ENCODE measurements at places on chromosomes 16 and 17.
A peak's percentile ranks its signal among the peaks of the same experiment; 100 is the strongest.

- no peak for DNase-seq
These were observed 5.7 kb upstream of the SDR42E1 start for GRCh38 chr16:82016964-82017363.

DNA sequence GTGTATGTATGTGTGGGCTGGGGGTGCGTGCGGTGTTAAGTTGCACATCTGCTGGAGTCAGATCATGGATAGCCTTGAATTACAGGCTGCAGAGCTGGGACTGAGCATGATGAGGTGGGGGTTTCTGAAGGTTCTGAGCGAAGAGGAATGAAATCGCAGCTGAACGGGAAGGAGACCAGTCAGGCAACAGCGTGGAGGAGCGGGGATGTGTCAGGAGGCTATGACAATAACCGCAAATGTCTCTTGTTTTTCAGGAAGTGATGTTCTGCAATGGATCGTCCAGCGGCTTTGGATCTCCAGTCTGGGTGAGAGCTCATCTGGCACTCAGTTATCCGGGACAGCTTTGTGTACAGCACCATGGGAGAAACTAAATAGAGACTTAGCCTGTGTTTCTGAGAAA is 20.9 kb downstream of the RGS9 start:
- no peak for DNase-seq

GRCh38 chr16:67720236-67720635 is 1.1 kb upstream of the GFOD2 start:
- no peak for DNase-seq

DNA sequence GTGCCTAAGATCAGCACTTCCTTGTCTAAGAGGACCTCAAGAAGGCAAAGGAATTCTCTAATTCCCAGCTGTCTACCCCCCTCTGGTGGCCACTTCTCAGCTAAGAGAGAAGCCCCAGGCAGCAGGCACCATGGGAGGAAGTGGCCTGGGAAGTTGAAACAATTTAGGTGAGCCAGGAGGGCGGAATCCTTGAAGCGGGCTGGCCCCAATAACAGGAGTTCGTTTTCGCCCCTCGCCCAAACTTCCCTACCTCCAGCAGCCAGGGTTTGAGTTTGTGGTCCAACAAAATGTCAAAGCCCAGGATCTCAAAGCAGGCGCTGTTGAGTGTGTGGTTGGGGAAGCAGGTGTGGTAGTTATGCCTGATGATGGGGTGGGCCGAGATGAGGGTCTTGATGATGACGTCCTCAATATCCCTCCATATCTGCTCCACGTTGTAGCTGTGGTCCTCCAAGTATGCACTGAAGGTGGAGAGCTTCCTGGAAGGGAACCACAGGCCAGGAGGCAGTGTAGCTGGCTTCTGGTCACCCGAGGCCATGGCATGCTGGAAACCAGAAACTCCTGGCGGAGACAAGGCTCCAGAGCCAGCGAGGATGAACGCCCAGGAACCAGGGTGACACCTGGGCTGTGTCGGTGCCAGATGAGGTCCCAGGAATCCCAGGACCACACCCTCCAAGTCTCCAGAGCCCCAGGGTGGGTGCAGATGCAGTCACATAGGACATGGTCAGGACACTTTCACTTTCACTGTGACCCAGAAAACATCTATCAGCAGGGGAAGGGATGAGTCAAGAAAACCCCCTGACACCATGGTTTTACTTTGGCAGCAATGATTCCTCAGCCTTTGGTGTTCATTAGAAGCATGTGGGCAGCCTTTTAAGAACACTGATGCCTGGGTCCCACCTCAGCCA is 25.6 kb downstream of the TTLL6 start:
- peak; percentile 43 for DNase-seq

- DNase-seq = no peak
These were observed 14.2 kb upstream of the NLRC3 start for GRCh38 chr16:3591436-3591803.

- DNase-seq = no peak
These were observed 29.4 kb downstream of the COG7 start for GRCh38 chr16:23423496-23424049.

DNA sequence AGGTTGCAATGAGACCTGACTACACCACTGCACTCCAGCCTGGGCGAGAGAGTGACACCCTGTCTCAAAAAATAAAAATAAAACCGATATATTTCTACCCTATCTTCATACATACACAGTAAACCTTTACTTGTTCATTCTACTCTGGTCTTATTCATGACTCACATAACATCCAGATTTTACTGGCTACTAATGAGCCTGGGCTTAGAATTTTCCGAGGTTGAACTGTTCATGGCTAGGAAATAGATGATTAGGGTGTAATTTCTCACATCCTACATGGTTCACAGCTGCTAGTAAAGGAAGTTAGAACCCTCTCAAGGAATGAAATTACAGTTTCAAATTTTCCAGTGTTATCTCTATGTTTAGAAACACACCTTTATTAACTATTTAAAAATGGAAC is 14.7 kb downstream of the GSPT1 start:
- no peak for DNase-seq

DNA sequence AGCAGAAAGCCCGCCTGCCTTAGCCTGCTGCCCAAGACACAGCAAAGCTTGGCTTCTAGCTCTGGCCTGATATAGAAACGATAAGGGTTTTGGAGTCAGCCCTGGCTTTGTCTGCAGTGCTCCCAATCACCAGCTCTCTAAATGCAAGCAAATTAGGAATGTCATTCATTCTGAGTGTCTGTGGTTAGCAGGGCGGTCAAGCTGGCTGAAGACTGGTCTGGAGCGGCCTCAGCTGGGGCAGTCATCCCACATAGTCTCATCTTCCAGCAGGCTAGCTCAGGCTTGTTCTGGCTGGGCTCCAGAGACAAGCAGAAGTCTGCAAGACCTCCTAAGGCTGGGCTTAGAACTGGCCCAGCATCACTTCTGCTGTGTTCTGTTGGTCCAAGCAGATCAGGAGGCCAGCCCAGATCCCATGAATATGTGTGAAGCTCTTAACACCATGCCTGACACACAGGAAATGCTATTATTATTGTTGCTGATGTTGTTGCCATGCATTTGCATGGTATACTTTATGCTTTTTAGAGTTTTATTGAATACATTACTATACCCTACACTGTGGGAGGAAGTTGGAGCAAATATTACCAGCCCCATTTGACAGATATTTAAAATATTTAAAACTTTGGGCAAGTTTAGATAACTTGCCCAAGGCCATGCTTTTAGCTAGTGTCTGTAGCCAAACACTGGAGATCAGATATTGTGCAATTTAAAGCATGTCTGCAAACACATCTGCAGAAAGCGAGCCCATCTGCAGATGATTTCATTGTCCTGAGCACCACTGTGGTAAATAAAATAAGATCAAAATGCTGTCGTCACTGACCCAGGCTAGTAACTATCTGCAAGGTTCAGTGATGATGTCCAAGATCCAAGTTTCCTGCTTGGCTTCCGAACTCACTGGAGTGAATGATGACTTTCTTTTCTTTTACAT is 24.8 kb downstream of the TMC7 start:
- DNase-seq = no peak

DNA sequence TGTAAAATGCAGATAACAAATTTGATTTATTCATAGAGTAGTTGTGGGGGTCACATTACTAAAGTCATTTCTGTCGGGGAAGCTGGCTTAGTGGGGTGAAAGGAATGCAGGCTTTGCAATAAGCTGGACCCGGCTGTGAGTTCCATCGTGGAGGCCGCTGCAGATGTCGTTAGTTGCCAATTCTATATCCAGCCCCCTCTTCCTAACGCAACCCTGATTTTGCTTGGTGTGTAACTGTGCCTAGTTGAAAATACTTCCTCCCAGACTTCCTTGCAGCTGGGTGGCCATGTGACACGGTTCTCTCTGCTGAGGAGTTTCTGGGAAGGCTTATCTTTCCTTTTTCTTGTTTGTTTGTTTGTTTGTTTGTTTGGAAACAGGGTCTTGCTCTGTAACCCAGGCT is 4.5 kb downstream of the MFSD6L start:
- DNase-seq = no peak

GRCh38 chr16:46612121-46612520 is 9.1 kb downstream of the SHCBP1 start:
- DNase-seq = no peak

- DNase-seq = no peak
These were observed 22.1 kb upstream of the MSI2 start for GRCh38 chr17:57234061-57234738.

GRCh38 chr17:59287891-59288290 is 43.6 kb upstream of the YPEL2 start:
- no peak for DNase-seq

Data from activated naive CD8-positive, alpha-beta T cell treated with anti-CD3 and anti-CD28 coated beads for 36 hours (primary cell).